Left ventricle myocardium superior (tissue), 1 donor: ENCODE measurements at places on chromosomes 3 and 15. TPM values are rescaled to one million over a fixed set of nuclear protein-coding genes. Genes with fewer than 3 reads are reported as not detected.

Gene CPNE9
- not detected for total RNA-seq

DNA sequence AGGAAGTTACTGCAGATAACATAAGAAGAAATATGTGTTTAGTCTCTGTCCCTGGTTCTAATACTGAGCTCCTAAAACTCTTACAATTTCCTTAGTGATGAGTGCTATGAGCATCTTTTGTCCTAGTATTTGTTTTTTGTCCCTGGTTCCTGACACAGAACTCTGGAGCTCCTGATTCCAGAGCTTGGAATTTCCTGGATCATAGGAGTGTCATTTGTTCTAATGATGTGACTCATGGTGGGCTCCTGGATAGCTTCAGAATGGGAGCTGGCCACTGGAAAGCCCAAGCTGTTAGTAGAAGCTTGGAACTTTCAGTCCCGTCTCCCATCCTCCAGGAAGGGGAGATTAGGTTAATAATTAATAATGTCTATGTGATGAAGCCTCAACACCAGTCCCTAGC is 98.2 kb downstream of the CNTN6 start:
- DNase-seq: no peak

GRCh38 chr3:39124876-39125840 is 17.7 kb downstream of the TTC21A start:
- DNase-seq: no peak

Gene LMAN1L
- total RNA-seq: 23.5 TPM

- DNase-seq: no peak
Measured at GRCh38 chr3:139524841-139525636, 14.5 kb downstream of the RBP1 start.

Gene AQP9
- 1.9 TPM for total RNA-seq

DNA sequence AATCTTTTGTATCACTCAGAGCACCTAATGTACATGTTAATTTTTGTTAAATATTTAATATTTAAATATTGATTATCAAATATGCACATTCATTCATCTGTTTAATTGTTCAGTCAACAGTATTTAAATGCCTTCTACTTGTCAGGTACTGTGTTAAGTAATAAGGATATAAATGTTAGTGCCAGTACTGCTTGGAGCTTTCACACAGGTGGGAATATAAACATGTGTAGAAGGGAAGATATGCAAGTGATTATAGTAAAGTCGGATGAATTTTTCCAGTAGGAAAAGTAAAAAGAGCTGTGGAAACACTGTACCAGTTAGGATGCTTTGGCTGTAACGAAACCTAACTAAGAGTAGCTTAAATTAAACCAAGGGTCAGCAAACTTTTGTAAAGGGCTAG is 95.4 kb downstream of the RSRC1 start:
- no peak for DNase-seq

DNA sequence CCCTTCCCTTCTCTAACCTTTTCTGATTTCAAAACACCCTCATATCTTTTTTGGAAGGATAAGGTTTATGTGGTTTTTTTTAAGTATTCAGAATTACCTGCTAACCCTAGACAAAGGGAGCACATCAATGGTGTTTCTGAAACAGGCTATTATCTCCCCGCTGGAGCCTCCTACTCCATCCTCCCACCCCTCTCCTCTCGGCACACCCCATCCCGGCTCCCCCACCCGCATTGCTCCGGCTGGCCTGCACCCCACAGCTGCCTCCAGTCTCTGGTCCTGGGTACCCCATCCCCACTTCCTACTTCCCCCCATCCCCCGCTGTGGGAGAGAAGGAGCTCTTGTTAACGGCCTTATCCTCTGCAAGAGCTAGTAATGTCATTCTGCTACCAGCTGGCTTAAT is 59.2 kb downstream of the PDIA5 start:
- no peak for DNase-seq

Gene BTLA
- not detected for total RNA-seq

DNA sequence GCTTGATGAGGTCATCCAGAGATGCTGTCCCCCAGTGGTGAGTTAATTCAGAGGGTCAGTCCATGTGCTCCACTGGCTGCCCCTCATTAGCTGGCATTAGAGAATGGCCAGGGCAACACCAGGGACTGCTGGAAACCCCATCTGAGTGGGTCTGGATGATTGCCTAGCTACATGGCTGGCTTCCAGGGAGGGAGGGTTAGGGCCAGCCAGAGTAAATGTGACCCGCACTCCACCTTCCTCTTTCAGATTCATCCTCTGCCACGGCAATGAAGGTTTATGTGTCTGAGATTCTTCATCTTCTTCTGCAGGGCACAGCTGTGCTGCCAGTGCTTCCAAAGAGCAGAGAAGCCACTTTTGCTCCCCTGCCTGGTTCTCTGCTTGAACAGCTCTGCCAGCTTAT is 391.9 kb downstream of the OCA2 start:
- DNase-seq: no peak

DNA sequence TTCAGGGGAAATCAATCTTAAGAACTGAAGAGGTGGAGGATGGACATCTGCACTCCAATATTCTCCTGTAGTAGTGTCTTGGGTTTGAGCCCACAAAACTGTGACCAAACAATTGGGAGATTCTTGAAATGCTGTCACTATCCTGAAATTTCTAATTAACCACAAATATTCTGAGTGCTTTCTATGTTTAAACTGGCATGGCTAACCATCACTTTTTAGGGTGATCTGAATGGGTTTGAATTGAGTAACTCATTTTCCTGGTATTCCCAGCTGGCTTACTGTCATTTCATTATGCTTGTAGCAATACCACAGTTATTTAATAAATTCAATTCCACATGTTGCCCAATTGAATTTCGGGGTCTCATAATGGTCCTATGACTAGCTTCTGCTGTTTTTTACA is 216.9 kb upstream of the DCBLD2 start:
- no peak for DNase-seq

Gene FBXO45
- total RNA-seq: 9.1 TPM

DNA sequence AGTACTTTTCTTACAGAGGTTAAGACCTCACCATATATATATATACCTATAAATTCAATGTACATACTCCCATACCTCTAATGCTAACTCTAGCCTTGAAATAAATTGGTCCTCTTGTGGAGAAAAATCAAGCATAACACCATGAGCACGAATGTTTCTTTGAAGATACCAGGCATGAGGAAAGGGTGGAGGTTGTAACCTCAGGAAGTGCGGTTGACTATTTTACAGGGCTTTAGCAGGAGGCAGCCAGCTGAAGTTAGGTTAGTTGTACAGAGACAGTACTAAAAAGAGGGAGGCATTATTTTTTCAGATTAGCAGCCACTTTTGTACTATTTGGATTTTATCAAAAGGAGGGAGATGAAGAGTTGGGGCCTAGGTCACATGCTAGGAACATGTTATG is 767.0 kb downstream of the OTOL1 start:
- DNase-seq: no peak

DNA sequence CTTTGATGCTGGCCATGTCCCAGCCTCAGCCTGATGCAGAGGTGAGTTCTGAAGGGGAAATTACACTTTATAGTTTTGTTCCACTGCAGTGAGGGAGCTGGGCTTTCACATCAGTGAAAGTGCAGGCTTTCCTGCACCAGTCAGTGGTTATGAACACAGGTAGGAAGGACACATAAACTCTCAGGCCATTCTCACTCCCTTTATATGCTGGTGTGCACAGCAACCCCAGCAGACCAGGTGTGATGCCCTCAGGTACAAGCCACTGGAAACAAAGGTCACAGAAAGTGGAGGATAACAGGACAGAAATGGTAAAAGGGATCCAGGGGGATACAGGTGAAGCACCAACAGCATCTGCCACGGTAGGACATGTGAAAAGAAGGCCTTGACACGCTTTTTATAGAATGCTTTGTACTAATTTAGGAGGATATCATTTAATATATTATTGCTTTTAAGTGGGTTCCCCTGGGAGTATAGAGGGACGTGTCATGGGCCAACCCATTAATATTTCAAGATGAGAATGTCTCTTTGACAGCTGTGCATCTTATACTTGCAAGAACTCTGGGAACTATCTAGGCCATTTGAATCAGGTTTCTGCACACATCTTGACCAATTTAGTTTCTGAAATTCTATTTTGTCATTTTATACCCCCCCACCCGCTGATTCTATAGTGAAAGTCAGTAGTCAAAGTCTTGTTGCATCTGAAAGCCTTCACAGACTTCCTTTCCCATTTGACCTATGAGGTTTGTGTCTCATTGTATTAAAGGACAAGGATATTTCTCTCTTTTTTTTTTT is 25.0 kb upstream of the BLM start:
- DNase-seq: no peak

DNA sequence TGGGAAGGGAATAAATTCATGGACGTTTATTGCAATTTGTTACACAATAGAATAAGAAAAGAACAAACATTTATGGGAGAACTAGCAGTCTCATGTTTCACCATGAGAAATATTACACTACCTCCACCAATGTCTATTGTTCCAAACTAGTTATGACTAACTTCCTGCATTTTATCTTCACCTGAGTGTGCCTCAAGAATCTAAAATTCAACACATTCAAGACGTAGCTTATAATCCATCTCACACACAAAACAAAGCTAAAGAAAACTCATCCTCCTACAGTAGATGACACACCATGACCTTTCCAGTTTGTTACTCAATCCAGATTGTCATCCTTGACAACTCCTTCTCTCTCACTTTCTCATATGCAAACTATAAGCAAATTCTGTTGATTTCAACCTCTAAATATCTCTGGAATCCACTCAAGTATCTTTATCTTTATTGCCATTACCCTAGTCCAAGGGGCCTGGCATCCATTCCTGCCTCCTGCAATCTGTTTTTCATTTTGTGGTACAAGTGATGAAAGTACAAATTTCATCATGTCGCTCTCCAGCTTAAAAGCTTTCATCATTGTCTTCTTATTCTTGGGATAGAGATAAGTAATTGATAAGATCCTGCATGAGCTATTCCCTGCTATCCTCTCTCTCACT is 229.9 kb downstream of the NR2F2 start:
- DNase-seq: no peak

DNA sequence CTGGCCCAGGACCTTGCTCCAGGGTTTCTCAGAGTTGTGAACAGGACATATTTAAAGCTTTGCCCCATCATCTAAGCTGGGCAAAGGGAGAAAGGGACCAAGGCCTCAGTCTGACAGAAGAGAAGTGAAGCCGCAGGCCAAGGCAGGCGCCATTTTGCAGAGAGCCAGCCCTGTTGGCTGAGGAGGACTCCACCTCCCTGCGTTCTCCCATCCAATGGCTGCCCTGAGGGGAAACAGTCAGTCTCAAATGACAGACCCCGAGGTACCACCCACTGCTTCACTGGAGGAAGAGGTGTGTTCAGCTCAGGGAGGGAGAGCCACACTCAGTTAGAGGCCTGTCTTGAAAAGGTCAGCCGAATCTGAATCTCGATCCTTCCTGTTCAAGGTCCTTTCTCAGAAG is 86.1 kb downstream of the ADAMTS17 start:
- no peak for DNase-seq

DNA sequence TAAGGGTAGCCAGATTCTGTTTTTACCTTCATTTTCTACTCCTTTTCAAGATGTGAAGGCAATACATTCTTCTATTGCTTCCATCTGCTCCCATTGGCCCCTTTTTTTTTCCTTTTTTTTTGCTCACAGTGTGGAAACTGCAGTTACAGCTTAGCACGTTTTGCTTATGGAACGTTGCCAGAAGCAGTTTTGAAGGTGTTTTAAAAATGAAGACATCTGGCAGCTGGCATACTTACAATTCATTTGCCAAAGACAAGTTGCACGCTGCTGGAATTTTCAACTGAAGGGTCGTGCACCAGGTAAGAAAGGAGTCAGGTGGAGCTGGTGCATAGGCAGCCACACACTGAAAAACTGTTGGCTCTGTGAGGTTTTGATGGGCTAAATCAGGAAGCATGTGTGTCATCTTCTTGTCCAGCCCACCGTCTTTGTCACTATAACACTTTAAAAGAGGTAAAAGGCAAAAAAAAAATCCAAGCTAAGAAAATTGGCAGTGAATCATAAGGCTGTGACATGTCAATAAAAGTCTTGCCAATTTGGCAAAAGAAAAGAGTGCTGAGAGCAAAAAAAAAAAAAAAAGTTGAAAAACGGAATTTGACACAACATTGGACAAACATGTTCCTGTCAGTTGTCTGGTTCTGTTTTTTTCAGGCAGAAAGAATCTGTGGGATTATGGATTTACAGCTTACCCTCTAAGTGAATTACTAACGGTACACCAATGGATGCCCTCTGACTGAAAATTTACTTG is 225.4 kb upstream of the SOX2 start:
- no peak for DNase-seq

Gene CADM2
- 2.5 TPM for total RNA-seq

Gene SLC6A1
- total RNA-seq: 0.62 TPM

- no peak for DNase-seq
Measured at GRCh38 chr15:59662260-59662659, 4.9 kb upstream of the GTF2A2 start.

DNA sequence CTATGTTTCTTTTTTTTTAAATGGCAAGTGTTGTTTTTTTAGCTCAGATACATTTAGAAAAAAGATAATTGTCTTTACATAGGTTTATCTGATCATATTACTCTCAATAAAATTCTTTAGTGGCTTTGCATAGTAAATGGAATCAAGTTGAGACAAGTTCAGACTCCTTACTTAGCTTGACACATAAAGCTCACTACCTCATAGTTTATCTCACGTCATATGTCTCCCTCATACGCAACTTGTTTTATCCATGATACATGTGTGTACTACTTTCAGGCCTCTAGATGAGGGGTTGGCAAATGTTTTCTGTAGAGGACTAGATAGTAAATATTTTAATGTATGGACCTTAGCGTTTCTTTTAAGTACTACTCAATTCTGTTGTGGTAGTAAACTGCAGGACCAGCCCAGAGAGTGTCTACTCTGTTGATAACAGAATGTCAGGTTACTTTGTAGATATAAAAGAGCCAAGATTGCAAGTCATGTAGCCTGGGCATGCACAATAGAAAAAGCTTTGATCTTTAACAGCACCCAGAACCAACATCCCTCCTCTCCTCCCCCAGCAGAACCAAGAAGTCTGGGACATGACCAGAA is 28.2 kb upstream of the MGA start:
- no peak for DNase-seq

Gene ZNF654
- total RNA-seq: 10.3 TPM

GRCh38 chr3:126160243-126161210 is 19.9 kb downstream of the ALDH1L1 start:
- DNase-seq: no peak

DNA sequence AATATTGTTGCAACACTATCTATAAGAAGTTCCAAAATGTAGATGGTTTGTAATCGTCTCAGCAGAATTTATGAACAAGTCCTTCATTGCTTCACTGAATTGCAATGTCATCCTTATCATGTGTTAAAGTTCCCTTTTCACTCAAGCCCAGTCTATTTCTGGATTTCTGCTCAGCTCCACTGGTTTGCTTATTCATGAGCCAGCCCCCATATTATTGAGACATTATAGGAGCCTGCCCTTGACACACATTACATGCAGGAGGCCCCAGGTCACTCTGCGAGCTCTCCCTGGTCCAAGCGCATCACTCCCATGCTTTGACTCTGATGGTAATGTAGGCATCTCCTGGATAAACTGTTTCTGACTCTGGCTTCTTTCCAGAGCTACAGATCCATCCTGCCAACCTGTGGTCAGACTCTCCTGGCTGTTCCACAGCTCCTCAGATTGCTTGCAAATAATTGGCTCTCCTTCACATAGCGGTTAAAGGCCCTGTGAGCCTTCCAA is 56.9 kb downstream of the ABTB1 start:
- DNase-seq: no peak
